Astrocyte (in vitro differentiated cells and primary cell): ENCODE measurements at places on chromosomes 16 and 17.

- DNase-seq = no peak
These were observed 28.0 kb downstream of the PPL start for GRCh38 chr16:4908854-4909401.

DNA sequence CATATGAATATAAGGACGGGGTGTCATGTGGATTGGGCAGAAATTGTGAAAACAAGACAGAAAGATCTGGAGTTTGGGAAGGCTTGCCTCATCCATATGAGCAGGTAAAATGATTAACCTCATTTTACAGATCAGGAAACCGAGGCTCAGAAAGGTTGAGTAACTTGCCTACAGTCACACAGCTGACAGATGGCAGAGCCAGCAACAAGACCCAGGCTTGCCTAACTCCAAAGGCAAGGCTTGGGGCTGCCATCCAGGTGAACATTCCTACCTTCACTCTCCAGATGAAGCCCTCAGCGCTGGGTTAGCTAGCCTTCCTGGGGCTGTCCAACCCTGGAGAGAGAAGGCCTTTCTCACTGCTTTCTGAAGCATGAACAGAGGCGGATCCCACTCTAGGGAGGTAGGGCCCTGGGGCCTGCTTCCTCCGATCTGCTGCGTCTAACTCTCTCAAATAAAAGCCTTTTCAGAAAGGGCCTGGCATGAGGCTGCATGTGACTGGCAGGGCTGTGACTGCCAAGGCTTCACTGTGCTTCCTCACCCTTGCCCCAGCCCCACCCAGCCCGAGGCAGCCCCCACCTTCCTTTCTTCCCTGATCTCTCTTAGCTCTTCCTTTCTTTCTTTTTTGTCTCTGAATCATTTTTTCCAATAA lies 107.8 kb downstream of the GNAO1 start:
- DNase-seq = no peak

- DNase-seq = no peak
These were observed 35.8 kb downstream of the MAF start for GRCh38 chr16:79564671-79565107.

- no peak for DNase-seq
These were observed 37.2 kb downstream of the ACSM1 start for GRCh38 chr16:20660325-20660724.

DNA sequence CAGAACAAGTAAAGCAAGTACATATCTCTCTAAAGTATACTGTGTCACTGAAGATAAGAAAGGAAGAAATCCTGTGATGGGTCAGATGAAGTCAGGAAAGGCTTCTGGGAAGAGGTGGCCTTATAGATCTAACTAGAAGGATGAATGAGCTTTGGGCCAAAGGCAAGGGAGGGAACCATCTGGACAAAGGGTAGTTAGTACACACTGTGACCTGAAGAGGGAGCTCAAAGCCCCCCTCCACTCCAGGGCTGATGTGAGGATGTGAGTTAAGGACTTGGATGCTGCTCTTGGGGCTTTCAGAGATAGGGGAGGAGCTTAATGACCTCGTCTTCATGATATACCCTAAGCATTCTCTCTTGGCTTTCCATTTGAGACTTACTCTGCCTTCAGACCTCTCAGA lies 185.3 kb upstream of the CACNG3 start:
- peak; percentile 1 for DNase-seq

GRCh38 chr16:69378760-69379159 lies 7.0 kb downstream of the TERF2 start:
- peak; percentile 36 for DNase-seq

DNA sequence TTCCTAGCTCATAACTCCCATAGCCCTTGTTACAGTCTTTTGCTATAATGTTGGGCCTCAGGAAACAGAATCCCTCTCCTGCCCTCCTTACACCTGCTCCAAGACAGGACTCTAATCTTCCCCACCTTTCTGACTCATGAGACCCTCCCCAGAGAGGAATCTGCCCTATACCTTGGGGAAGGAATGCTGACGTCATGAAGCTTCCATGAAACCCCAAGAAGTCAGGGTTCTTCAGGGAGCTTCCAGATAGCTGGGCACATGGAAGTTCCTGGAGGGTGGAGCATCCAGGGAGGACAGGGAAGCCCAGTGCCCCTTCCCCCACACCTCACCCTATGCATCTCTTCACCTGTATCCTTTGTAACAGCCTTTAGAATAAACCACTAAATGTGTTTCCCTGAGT lies 285.7 kb downstream of the SOX9 start:
- no peak for DNase-seq

GRCh38 chr16:71428883-71429282 lies 13.0 kb downstream of the TLE7 start:
- DNase-seq = no peak

DNA sequence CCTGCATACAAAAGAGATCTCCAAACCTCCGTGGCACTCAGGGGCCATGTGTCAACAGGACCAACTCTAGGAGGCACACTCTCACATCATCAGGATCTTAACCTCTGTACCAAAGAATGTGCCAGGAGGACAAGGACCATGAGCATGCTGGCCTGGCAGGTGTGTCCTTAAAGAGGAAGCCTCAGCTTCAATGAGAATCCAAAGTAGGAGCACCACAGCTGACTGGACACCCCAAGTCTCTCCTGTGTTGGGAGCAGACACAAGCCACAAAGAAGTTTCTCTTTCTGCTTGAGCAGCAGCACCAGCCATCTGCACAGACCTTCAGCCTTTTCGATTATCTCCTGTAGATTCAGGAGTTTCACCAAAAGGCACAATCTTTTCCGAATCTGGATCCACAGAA lies 1734.5 kb downstream of the TP53TG3F start:
- DNase-seq = no peak

GRCh38 chr17:81020443-81020766 lies 14.5 kb upstream of the BAIAP2 start:
- DNase-seq = no peak

DNA sequence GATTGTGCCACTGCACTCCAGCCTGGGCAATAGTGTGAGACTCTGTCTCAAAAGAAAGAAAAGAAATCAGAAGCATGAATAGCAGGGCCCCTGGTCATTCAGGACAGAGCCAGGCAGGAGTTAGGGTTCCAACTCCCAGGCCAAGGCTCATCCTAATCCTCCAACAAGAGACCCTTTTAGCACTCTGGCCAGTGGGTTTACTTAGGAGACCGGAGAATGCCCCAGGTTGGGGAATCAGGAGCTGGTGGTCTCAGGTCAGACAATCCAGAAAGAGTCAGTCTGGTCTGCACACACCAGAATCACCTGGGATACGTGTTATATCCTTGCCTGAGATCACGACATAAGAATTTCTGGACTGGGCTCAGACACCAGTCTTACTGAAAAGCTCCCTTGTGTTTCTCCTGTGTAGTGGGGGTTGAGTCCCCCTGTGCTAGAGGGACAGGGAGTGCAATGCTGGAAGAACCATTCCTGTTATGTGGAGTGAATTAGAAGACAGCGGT lies 48.7 kb downstream of the CCDC42 start:
- peak; percentile 36 for DNase-seq

GRCh38 chr16:54242199-54242598 lies 44.4 kb downstream of the IRX3 start:
- no peak for DNase-seq

GRCh38 chr16:55249936-55250335 lies 74.1 kb upstream of the IRX6 start:
- DNase-seq = no peak

DNA sequence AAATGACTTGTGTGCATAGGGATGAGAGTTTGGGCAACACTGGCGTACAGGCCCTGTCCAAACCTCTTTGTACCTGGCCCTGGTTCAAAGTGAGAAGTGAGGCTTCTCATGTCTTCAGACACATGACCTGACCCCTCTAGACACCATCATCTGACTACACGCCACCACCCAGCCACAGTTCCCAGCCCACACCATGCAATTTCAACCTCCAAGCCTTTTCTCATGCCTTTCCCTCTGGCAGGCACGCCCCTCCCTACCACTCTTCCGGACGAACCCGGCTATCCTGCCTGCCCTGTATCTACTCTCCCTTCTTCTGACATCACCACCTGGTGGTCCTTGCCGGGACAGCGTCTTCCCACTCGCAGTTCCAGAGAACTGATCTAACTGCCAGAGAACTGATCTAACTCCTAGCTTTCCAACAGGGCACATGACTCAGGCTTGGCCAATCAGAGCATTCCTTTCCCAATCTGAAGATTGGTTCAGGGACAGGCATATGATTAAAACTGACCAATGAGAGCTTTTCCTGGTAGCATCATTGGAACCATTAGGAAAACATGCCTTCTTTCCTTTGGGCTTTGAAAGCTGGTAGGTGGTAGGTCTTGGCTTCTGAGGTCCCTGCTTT lies 27.1 kb upstream of the IL21R start:
- DNase-seq = peak; percentile 76
